Ovary (tissue), 10 donors: ENCODE measurements at places on chromosomes 12 and 14. TPM values are rescaled to one million over a fixed set of nuclear protein-coding genes. Genes with fewer than 3 reads are reported as not detected.

CATSPERB gene
- total RNA-seq: 2.5 TPM

ZNF219 gene
- 27.7 TPM for total RNA-seq

DNA sequence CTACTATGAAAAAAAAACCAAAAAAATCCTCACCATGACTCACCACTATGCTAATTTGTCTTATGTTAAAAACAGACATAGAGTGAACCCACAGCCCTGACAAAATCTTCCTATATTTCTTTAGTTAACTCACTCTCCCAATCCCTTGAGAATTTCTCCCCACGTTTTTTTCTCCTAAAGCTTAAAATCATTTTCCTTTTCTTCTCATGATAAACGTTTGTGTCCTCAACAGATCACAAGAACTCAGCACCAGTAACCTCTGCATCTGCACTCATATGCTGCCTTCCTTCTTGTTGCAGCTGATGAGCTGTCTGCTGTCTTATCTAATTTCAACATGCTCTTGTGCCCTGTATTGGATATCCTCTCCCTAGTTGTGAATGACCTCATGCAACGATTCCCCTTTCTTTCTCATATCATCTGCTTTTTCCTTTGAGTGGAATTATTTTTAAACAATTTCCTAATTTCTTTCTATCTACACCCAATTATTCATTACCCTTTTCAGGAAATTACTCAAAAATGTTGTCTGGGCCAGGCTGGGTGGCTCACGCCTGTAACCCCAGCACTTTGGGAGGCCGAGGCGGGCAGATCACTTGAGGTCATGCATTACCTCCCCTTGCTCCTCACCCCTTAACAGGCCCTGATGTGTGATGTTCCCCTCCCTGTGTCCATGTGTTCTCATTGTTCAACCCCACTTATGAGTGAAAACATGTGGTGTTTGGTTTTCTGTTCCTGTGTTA, 427.5 kb upstream of the MGAT4C start:
- DNase-seq: no peak

- no peak for DNase-seq
Observed at GRCh38 chr12:130795906-130796305, 43.1 kb downstream of the STX2 start.

DNA sequence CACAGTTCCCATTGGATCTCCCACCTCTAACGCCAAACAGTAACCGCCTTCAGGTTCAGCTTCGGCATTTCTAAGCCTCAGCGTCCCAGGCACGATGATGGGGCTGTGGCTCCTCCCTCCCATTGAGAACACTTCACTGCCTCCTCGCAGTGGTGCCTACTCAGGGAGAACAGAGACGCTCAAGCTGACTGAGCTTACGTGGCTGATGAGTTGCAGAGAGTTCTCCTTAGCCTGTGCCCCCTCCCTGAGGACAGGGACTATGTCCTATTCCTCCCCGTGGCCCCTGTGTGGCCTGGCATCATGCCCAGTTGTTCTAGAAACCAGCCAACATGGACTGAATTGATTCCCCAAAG, 87.0 kb downstream of the ITPK1 start:
- no peak for DNase-seq

DNA sequence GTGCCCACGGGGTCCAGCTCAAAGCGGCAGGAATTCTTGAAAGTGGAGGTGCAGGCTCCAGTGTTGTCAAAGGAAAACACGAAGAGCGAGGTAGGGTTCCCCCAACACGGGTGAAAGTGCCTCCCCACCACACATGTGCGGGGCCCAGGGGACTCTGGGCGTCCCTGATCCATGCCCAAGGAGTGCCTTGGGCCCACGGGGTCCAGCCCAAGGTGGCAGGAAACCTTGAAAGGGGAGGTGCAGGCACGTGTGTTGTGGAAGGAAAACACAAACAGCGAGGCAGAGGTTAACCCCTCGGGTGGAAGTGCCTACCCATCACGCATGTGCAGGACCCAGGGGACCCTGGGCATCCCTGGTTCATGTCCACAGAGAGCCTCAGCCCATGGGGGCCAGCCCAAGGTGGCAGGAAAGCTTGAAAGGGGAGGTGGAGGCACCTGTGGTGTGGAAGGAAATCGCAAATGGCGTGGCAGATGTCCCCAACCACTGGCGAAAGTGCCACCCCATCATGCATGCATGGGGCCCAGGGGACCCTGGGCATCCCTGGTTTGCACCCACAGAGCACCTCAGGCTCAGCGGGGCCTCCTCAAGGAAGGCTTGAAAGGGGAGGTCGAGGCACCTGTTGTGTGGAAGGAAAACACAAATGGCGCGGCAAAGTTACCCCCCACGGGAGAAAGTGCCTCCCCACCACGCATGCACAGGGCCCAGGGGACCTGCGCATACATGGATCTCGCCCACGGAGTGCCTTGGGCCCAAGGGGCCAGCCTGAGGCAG, 584.6 kb downstream of the ALG10 start:
- DNase-seq: no peak

DNA sequence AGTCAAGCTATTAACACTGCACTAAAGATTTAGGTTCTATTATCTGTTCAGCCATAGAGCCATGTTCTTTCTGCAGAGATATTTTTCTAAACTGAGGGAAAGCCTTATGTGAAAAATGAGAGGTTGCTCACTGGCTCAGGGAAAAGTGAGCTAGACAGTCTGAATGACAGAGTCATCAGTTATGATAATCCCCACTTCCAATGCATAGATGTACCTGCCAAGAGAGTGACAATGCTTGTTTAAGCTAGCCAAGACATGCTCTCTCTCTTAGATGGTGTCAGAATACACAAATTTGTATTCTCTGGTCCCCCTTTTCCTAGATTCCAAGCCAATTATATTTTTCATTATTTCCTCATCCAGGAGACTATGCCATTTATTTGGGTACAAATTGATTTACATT, 176.9 kb upstream of the FRMD6 start:
- no peak for DNase-seq

DNA sequence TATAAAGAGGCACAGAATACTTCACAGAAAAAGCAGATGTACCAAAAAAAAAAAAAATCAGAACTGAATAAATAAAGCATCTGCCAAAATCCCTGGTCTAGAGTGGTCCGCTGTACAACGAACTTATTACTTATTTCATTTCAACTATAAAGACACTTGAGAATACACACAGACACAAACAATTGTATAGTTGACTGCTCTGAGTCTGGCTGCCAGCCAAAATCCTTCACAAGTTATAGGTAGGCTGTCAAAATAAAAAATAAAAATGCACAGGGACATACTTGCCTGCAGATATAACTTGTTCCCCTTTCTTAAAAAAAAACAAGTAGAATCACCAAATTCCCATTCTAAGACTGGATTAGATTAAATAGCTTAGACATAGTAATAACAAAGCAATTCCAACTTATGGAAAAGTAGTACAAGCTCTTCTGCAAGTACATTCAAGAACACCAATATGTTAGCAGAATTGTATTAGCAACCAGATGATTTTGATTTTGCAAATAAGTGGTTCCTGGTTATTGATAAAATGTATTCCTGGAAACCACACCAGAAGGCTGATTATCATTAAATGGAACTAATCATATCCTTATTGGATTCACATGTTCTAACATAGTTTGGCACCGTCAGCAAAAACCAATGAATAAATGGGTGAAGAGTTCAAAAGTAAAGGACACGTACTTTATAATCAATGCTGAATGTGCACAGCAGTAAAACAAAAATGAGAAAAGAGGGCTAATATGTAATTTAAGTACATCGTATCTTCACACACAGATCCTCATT, 248.5 kb downstream of the NELL2 start:
- DNase-seq: no peak
